ENCODE measurements at places on chromosomes 3 and 15. TPM values are rescaled to one million over a fixed set of nuclear protein-coding genes. Genes with fewer than 3 reads are reported as not detected.

DNA sequence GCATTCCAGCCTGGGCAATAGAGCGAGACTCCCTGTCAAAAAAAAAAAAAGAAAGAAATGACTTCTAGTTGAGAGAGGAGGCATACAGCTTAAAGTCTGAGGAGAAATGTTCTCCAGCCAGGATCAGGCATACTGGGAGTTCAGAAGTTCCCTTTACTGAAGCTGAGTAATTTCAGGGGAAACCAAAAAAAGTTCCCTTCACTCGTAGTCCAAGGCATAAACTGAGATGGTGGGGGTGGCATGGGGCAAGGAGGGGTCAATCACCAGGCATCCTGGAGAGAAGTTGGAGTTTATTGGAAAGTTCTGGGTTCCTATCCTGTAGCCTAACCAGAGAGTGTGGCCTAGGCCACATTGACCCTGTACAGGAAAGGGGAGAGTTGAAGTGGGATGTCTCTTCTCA is 5.9 kb downstream of the GPX1 start:
- no peak for DNase-seq

TTBK2 gene
- 20.9 TPM for total RNA-seq

- peak; percentile 86 for DNase-seq
Observed at GRCh38 chr3:46695962-46696894, 2.7 kb upstream of the ALS2CL start.

TMCO5A gene
- not detected for total RNA-seq

- DNase-seq = no peak
Observed at GRCh38 chr3:177932346-177932745, 603.9 kb upstream of the KCNMB2 start.

GRCh38 chr3:78888635-78889034 is 879.2 kb downstream of the ROBO1 start:
- no peak for DNase-seq

REC114 gene
- total RNA-seq = 0.84 TPM
